T-helper 2 cell (primary cell): ENCODE measurements at places on chromosomes 3 and 15.

DNA sequence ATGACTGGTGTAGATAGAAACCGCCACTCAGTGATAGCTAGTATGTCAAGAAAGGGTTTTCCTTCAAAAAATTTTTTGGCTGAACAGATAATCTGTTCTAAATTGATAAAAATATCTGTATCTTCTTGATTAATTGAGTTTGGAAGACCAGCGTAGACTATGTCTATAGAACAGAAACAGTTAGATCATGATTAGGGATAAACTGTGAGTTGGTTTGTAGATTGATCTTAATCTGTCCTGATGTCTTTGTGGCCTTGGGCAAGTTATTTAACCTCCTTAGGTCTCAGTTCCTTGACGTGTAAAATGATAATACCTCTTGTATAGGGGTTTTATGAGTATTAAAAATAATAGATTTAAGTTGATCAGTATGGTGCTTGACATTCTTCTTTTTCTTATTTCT lies 4.7 kb downstream of the NFKBIZ start:
- no peak for DNase-seq

DNA sequence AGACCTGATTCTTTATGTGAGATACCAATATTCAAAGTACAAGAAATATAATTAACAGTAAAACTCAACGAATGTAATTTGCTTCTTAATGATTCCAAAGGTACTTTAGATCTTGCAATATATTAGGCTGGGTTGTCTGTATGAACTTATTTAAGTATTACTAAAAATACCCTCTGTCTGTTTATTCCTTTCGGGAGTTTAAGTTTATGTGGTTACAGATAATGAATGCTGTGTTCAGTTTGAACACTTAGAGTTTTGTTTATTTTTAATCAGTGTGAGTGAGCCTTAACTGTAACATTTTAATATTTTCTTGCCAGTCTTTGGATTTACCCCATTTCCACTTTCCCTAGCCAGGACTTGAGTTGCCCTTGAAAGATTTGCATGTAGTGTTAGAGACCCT lies 3.5 kb downstream of the PDE8A start:
- DNase-seq: no peak

DNA sequence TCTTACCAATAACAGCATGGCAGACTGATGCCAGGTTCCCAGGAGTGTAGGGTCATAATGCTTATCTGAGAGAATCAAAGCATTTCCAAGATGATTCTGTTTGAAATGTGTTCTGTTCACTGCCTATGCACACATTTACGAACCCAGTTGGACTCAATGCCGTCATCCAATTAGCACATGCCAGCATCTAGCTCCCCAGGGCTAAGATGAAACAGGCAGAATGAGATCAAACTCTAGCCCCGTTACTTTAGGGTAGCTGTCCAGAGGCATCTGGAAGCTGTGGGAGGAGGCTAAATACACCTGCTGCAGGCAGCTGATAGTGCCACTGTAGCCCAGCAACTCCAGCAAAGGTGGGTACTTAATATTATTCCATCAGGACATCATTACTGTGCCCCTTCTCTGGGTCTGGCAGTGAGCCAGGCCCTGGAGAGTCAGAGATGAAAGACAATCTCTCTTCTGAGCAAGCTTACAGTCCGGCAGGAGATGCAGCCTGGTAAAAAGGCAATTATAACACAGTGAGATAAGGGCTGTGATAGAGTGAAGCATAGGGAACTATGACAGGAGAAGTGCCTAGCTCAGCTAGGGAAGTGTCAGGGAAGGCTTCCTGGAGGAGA lies 156.4 kb upstream of the PPP2R3A start:
- DNase-seq: no peak

DNA sequence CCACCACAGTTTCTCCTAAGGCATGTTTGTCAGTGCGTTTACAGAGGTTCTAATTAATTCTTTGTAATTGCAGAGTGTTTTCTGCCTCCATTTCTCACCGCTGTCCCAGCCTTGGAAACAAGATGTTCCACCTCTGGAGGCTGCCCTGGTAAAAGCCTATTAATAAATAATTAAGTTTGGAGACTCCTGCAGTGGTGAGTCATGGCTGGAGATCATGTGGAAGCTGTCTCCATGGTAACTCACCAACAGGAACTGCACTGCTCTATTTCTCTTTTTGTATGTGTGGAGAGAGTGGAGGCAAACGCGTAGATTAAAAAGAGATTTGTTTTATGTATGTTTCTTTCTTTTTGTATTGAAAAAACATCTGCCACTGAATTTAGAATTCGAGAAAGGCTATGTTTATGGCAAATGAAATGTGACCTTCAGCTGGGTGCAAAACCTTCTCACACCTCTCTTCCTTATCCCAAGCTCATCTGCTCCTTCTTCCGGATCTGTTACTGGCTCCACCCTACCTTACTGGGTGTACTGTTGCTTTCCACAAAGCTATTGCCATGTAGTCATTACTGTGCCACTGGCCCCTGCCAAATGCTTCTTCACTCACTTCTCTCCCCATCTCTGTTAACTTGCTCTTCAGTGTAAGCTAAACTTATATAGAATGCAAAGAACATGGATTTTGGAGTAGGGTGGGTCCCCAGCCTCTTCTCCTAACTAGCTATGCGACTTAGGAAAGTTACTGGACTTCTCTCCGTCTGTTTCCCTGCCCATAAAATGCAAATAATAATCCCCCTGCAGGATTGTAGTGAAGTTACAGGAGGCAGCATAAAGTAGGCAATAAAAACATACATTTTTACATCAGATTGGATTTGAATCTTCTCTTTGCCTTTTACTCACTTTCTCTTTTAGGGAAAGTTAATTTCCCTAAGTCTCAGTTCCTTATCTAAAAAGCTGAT lies 778.5 kb downstream of the NTRK3 start:
- DNase-seq: peak; percentile 2

DNA sequence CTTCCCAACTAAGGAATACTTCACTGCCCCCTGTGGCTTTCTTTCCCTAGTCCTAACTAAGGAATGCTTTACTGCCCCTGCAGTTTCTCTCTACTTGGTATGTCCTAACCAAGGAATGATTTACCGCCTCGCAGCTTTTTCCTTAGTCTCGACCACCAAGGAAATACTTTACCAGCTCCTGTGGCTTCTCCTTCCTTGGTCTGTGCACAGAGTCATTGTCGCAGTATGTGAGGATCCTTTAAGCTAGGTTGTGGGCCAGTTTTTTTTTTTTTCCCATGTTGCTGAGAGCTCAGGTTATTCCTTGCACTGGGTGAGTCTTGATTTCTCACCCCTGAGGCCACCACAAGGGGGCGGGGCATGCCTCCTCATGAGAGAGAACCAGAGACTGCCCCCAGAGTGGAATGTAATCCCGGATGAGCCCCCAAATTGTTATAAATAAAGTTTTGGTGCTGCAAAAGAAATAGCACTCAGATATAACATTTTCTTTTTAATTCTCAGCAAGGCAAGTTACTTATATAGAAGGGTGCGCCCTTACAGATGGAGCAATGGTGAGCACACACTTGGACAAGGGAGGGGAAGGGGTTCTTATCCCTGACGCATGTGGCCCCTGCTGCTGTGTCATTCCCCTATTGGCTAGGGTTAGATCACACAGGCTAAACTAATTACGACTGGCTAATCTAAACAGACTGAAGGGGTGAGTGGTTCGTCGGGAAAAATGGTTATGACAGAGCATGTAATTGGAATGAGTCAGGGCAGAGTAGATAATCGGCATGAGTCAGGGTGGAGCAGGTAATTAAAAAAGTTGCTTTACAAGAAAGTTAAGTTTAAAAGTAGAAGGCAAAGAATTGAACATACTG lies 27.0 kb downstream of the NDUFB4 start:
- DNase-seq: no peak

GRCh38 chr3:141828890-141829289 lies 47.6 kb upstream of the ATP1B3 start:
- no peak for DNase-seq

GRCh38 chr3:192068464-192069254 lies 607.7 kb downstream of the PYDC2 start:
- DNase-seq: no peak
